Hippocampal formation (tissue), 2 donors: ENCODE measurements at places on chromosomes 3 and 15.

DNA sequence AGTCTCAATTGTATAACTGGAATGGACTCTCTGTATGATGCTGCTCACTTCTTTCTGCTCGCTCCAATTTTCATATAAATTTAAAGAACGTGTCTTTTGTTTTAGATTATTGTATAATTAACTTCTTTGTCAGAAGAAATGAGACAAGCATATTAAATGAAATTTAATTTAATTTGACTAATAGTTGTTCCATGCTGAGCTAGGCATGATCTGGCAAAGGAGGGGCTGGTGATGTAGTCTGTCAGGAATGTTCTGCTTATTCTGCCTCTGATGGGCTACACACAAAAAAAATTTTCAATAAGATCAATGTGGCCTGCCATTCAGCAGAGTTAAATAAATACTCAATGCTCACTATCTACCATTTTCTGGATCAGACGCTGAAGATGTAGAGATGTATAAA is 208.4 kb upstream of the CD96 start:
- DNase-seq = no peak

DNA sequence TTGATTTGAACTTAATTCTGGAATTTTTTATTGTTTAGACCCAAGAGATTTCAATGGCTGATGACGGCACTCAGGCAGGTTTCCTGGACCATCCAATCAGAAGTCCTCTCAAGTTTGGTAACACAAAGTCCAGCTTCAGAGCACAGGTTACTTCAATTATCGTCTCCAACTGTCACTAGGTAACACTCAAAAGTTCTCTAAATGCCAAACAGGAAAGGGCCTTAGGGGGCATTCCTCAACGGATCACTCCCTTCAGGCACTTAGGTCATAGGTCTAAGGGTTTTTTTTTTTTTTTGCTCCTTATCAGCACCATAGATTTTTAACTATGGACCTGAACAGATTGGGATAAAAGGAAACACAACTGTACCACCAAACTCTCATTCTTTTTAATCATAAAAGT is 85.8 kb downstream of the MEIS2 start:
- no peak for DNase-seq

GRCh38 chr15:93613386-93613785 is 524.4 kb upstream of the RGMA start:
- DNase-seq = no peak

- no peak for DNase-seq
These were observed 65.1 kb upstream of the EPHA3 start for GRCh38 chr3:89042236-89042835.

DNA sequence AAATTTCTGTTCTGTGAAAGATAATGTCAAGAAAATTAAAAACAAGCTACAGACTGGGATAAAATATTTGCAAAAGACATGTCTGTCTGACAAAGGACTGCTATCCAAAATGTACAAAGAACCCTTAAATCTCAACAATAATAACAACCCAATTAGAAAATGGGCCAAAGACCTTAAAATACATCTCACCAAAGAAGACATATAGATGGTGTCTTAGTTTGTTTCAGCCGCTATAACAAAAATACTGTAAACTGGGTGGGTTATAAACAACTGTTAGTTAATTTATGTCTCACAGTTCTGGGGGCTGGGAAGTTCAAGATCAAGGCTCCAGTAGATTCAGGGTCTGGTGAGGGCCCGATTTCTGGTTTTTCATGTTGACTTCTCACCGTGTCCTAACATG is 106.2 kb upstream of the AGTR1 start:
- no peak for DNase-seq

DNA sequence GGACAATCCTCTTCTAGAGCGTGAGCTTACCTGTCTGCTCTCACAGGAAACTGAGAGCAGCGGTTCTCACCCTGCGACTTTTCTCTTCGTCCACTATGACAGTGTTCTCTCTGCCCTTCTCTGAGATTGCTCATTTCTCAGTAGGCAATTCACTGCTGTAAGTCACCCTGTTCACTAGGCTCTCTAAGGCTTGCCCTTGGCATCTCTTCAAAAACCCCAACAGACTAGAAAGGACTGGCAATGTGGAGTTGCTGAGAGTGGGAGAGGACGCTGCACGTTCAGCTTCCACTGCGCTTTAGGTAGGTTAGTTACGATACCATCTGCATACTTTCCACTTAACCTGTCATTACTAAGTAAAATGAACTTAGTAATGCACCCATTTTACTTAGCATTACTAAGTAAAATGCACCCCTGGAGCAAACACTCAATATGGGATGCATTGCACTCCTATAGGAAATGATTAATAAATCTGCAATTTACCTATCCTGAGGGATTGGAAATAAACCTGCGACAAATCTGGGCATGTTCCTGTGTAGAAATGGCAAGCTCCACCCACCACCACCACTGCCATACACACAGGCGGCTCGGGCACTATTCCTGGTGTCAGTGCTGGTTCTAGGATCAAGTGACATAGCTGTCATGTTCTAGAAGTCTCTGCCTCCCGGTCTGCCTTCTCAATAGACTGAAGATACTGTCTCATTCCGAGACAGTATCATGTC is 21.4 kb downstream of the XPC start:
- no peak for DNase-seq

DNA sequence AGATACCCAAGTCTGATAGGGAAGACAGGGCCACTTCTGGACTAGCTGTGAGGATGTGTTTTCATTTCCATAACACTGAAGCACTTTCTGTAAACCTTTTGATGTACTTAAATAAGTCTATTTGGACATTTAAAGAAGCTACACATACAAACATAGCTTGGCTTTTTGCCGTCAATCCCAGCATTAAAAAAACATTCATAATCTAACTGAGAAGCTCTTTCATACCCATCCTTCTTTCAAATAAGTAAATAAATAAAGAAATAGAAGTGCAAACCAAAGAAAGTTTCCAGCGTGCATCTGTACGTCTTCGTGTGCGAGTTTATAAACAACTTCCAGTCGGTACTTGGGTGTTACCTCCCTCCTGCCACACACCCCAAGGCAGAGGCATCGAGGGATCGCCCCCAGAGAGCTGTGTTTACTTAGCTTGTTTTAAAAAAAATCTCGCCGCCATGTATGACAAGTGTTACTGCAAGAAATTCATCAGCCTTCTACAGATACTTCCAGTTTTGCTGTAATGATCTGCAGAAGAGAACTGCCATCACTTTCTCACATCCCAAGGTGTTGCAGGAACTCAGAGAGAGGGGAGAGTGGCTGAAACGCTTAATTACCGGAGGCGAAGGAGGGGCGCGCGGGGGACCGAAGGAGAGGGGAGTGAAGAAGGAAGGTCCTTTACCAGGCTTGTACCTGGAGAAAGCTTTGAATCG is 9.0 kb upstream of the MEIS2 start:
- DNase-seq = no peak

- DNase-seq = no peak
These were observed 131.5 kb downstream of the SLC9A9 start for GRCh38 chr3:143716731-143717130.

DNA sequence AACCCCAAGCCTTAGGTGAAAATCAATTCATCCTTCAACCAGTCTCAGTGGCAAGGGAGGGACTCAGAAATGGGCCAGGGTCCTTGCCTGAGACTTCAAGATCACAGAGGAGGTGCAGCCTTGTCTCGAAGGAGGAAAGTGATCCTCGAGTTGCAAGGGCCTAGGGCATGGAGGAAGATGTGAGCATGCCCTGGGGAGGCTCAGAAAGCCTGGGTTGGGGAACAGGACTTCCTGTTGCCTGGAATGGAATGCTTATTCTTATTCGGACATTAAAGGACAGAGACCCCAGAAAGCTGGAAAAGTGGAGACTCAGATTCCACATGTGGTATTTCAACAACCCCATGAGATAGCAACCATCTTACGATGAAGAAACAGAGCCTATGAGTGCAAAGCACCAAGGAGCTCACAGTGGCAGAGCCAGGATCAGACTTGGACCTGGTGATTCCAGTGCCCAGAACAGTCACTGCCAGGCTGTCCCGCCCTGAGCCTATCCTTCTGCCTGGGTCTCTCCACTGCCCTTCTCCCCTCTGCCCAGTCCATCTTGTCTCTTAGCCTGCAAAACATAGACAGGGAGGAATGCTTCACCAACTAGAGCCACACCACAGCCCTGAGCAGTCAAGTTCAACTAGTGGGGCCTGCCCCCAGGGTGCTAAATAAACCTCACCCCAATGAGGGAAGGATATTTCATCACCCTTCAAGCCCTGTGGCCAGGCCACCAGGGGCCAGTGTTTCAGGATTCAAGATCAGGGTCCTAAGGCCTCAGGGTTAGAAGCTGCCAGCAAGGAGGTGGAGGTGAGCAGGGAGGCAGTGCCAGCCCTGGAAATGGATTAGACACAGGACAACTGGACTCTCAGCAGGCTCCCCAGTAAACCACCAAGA is 21.9 kb downstream of the DAPK2 start:
- DNase-seq = no peak

DNA sequence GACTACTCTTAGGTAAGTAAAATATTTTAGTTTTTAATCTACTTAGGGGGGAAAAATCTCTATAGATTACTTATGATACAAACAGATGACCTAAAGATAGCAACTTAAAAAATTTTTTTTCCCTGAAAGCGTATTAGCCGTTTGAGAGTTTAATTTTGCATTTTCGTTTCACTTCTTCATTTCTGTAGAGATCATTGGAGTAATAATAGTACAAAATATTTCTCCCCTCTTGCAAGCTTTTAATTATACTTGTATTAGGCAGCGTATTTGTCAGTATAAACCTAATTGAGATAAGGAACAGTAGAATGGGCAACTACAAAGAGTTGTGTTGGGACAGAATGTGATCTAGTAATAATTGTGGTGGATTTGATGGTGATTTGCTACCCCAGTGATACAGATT is 10.3 kb downstream of the SKIL start:
- DNase-seq = no peak

DNA sequence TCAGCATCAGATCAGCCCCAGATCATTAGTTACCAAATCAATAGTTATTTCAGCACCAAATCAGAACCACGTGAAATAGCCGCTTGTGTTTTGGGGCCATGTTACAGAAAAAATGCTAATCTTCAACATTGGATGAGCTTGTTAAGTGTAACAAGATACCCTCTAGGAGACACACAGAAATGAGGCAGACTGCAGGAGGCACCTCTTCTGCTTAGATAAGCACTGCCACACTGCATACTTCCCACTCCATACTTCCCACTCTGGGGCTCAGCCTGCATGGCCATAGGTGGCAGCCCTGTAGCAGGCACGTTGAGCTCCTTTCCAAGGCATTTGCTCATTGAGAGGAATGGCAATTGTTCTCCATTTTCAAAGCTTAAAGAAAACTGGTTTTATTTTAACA is 73.3 kb downstream of the CHCHD6 start:
- DNase-seq = no peak

GRCh38 chr15:101307897-101308603 is 13.0 kb upstream of the SNRPA1 start:
- DNase-seq = no peak

GRCh38 chr15:83784975-83785374 is 131.1 kb downstream of the ADAMTSL3 start:
- DNase-seq = no peak
